Activated effector memory CD4-positive, alpha-beta T cell treated with Interleukin-2 at 50 U/mL for 16 hours (primary cell): ENCODE measurements at places on chromosomes 11 and 22.

DNA sequence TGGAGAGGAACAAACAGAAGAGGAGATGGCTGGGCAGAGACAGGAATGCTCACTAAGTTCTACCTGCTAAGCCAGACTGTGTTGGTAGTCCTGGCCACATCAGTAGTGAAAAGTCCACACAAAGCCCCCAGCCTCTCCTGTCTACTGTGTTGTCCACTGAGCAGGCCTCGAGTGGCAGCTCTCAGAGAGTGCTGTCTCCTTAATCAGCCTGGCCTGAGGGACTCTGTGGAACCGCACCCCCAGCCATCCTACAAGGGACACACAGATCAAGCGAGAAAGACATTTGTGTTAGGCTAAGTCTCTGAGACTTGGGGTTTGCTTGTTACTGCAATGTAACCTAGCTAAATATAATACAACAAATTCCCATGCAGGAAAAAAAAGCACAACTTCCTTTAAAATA is 71.0 kb downstream of the PACSIN2 start:
- no peak for DNase-seq

DNA sequence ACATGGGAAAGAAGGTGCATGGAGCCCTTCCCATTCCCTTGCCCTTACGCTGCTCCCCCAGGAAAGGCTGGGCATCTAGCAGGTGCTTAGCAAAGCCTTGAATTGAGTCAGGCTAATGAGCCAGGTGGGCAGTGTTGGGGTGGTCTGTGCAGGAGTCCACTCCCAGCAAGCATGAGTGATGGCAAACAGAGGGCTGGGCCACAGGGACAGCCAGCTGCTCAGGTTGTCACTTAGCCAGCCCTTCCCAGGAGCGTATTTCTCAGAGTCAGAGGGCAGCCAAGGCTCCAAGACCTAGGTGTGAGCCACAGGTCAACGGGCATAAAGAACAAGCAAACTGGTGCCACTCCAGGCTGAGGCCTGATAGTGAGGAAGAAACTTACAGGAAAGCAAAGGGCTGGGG is 149.8 kb downstream of the DSCAML1 start:
- DNase-seq: no peak

DNA sequence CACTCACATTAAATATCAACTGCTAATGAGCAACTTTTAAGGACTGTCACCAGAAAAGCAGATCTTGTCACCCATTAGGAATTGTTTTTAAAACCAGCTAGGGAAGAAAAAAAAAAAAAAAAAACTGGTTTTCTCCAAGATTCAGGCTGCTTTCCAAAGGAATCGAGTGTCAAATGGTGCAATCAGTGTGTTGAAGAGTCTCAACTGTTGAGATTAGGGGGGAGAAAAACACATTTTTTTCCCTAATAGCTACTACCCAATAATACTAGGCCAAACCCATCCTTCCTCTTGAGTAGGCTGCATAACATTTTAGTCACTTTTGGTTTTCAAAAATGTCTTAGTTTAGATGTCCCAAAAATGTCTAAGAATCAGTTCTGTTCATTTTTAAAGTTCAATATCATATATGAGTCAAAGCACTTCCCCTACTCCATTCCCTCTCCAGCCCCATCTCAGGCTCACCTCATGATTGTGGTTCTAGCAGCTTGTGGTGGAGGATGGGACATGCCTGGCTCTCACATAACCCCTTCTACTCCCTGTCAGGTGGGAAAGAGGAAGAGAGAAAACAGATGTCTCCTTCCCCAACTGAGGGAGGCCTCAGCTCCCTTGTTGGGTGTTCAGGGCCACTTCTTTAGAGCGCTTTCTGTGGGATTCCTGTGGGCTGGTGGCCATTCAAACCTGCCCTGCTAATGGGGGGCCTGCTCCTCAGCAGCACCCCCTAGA is 193.6 kb downstream of the CWF19L2 start:
- no peak for DNase-seq

DNA sequence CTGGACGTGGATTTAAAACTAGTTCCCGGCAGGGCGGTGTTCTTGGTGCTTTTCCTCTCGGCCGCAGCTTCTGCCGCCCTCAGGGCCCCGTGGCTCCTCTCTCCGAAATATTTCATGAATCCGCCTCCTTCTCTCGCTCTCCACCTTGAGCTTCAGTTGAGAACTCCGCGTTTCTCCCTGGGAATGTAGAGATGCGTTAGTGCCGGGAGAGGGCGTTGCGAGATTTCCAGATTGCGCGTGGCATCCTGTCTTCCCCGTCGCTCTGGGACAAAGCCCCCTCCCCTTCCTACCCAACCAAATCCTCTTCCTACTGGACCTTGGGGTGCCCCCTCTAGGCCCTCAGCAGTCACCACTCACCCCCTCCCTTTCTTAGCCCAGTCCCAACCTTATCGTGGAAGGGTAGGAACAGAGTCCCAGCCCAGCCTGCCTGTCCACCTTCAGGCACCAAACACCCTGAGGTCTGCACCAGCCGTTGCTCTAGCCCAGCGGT is 15.5 kb upstream of the RAC2 start:
- no peak for DNase-seq

DNA sequence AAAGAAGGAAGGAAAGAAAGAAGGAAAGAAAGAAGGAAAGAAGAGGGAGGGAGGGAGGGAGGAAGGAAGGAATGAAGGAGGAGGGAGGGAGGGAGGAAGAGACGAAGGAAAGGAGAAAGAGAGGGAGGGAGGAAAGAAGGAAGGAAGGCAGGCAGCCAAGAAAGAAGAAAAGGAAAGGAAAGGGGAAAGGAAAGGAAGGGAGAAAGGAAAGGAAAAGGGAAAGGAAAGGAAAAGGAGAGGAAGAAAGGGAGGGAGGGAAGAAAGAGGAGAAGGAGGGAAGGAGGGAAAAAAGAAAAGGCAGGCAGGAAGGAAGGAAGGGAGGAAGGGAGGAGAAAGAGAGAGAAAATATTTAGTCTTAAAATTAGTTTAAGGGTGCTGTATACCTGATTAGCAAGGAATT is 704.1 kb downstream of the LUZP2 start:
- no peak for DNase-seq

- DNase-seq: no peak
These were observed 914 bp upstream of the PRDM11 start for GRCh38 chr11:45145379-45146071.

- DNase-seq: peak; percentile 26
These were observed 39.3 kb downstream of the PDGFB start for GRCh38 chr22:39205344-39206021.

- no peak for DNase-seq
These were observed 943.3 kb downstream of the BRD1 start for GRCh38 chr22:48884324-48884723.

- DNase-seq: no peak
These were observed 11.5 kb downstream of the PKNOX2 start for GRCh38 chr11:125175896-125176575.

- DNase-seq: no peak
These were observed 73.3 kb downstream of the PARVB start for GRCh38 chr22:44097263-44098020.

- no peak for DNase-seq
These were observed 103.7 kb downstream of the MN1 start for GRCh38 chr22:27697888-27698287.

DNA sequence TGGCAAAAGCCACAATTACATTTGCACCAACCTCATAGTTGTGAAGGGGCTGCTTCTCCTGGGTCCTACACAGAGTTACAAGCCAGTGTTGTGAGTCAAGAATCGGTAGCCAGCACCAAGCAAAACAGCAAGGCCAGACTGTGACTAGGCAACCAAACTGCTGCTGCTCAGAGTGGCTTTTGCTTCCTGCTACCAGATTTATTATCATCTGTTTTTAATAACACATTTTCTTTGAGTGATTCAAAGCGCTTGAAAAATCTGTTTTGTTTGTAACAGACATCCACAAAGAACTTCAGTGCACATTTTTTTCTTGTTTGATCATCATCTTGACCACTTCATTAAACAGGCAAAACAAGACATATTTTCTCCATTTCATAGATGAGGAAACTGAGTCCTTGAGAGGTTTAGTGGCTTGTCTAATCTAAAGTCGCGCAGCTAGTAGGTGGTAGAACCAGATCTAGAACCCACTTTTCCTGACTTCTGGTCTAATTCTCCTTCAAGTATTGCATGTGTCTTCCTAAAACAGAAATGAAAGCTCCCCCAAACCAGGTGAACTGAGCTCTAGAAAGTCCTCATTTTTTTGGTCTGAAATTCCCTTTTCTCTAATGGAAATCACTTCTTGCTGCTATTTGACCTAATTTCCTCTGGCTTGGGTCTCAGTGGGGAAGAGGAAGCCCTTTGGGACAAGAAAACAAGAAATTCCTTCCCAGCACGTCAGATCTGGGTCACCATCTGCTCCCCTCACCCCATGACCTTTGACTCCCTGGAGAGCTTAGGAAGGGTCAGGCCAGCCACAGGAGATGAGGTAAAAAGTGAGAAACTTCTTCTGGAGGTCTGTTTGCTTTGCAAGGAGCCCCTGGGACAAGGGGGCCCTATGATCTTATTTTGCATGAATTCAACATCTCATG is 39.9 kb downstream of the CWC15 start:
- DNase-seq: no peak

DNA sequence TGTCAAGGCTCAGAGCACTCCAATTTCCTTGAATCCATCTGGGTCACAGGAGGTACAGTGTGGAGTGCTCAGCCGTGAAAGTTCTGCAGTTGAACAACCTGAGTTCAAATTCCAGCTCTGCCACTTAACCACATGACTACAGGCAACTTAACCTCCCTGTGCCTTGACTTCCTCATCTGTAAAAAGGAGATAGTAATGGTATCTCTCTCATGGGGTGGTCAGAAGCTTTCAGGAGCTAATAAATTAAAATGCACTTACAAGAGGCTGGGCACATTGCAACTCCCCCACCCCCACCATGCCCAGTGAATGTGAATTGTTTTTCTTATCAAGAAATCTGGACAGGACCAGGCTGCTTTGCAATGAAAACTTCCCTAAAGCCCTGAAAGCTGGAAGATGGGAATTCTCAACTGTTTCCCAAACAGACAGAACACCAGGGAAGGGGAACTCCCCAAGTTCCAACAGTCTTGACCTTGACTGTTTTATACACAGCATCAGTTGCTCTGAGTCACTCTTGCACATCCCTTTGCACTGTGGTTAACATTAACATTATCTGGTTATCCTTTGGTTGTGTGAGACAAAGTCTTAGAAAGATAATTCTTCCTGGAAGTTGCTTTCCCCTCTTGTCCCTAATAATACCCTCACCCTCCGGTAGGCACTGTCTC is 137.0 kb downstream of the SLC1A2 start:
- no peak for DNase-seq

DNA sequence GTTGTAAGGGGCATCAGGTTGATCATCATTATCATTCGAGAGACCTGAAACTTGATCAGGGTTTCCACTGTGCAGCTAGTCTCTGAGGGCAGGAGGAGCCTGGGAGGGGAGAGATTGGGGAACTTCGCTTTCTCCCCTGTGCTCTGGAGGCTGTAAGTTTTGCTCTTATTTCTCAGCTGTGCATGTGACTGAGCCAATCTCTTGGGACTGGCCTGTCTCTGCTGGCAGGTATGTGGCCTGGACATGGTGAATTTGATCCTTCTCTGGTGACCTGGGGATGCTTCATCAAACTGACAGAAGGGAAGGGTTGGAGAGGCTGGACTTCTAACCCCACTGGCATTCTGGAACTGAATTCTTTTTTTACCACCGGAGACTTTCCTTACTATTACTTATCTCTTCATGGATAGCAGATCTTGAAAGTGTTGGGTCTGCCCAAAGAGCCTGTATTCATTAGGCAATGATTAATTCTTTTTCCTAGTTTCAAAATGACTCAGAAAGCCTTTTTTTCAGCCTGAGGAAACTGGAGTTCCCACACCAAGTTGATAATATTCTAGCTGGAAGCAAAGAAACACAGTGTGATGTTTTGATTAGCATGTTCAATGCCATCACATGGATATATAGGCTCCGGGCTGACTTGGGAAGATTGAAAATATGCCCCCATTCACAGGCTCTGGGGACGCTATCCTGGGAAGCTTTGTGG is 36.5 kb downstream of the TSPAN18 start:
- no peak for DNase-seq

DNA sequence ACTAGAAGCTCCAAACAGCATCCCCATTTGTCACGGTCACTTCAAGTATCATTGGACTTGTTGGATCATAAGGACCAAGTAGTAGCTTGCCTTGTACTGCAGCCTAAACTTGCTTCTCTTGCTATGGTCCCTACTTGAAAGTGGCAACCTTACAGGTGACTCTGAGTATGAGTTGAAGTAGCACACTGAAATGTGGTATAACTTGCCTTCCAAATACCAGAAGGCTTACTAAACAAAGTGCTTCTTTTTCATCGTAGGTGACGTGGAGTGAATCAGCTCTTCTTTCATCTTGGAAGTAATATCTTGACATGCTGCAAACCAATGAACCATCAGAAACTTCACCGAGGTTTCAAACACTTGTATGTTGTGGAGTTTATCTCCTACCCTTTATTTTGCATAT is 169.0 kb upstream of the DDI1 start:
- DNase-seq: no peak

DNA sequence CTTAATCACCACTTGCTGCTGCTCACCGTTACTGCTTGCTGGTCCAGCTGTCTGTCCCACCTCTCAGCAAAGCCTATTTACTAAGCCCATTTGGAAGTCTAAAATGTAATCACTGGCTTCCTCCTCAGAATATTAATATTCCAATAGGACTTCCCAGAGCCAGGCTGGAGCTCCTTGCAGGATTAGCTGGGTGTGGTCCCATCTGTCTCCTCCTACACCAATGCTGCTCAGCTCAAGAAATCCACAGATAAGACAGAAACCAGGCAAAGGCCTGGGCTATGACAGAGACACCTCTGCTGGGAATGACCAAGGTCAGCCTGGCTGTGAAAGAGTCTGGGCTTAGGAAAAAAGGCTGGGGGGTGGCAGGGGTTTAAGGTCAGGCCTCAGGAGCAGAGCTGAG is 317.8 kb downstream of the BUD13 start:
- DNase-seq: no peak

GRCh38 chr11:65651589-65652510 is 10.9 kb downstream of the RELA start:
- DNase-seq: no peak
